Activated T-helper 9 cell treated with anti-CD3 and anti-CD28 coated beads, Interleukin-2, amount 50 U/mL, for 16 hours (primary cell): ENCODE measurements at places on chromosomes 2 and 18.
A peak's percentile ranks its signal among the peaks of the same experiment; 100 is the strongest.

DNA sequence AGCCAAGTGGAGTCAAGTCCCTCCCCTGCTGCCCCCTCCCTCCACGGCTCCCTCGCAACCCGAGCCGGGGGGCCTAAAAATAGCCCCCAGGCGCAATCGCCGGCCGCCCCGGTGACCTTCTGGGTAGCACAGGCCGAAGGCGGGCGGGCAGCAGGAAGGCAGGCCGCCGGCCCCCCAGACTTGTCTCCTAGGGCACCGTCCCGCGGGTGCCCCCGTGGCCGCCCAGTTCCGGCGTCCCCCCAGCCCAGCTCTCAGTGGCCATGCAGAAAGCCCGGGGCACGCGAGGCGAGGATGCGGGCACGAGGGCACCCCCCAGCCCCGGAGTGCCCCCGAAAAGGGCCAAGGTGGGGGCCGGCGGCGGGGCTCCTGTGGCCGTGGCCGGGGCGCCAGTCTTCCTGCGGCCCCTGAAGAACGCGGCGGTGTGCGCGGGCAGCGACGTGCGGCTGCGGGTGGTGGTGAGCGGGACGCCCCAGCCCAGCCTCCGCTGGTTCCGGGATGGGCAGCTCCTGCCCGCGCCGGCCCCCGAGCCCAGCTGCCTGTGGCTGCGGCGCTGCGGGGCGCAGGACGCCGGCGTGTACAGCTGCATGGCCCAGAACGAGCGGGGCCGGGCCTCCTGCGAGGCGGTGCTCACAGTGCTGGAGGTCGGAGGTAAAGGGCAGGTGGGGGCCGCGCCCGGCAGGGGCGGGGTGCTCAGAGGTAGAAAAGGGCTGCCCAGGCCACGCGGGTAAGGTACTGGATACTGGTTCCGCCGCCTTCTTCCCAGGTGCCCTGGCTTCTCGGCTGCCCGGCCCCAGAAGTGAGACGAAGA, at the start of gene SPEG:
Gene SPEG (plus strand): TSS at position 126 of the 808 bp plus-strand sequence. CDS start 135 bp downstream, at position 261.
- DNase-seq, result no peak

DNA sequence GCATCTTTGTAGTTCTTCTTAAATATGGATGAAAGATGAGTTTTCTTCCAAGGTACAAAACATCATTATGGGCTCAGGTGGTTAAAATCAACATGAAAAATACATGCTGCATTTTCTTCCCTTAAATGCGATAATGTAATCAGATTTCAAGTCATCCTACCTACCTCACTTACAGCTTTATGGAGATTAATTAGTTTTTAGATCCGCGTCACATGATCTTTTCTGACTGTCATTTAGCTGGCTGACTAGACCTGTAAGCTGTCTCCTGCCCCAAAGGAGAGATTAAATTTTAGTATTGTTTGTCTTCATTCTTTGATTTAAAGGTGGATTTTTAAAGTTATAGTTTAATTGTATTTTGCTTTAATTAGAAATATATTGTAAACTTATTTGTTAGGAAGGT, 678.0 kb upstream of the ZEB2 start:
- DNase-seq, result no peak

GRCh38 chr18:8937160-8938094, 165.1 kb upstream of the NDUFV2 start:
- DNase-seq, result no peak

DNA sequence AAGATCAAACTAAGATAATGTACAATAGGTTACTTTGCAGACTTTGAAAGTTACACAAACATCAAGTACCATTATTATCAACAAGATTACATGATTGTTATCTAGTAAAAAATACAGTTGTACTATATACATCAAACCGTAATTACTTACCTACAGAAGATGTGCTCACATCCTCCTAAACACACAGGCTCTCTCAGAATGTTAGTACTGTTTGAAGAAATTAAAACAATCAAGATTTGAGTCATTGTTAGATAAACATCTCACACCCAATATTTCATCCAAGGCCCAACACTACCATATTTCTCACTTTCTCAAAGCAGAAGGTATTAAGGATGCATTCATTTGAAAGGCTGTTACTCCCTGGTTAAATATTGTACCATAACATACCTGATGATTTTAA, 12.6 kb downstream of the BARD1 start:
- DNase-seq, result no peak

DNA sequence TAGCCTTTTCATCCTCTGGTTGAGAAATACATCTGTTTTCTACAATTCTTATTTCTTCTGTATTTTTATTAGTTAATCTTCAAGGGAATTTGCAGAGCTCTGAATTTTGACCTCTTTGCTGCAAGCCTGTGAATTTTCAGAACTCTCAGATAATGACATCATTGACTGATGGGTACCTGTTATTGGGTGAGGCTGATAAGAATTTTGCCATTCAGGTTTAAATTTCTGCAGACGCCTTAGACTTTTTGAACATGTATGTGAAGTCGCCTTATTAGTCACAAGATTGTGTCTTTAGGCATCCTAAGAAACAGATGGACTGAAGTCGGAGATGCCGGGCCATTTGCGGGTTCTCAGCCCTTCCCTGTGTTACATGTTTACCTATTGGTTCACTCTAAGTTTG, 82.4 kb downstream of the SPTBN1 start:
- no peak for DNase-seq

DNA sequence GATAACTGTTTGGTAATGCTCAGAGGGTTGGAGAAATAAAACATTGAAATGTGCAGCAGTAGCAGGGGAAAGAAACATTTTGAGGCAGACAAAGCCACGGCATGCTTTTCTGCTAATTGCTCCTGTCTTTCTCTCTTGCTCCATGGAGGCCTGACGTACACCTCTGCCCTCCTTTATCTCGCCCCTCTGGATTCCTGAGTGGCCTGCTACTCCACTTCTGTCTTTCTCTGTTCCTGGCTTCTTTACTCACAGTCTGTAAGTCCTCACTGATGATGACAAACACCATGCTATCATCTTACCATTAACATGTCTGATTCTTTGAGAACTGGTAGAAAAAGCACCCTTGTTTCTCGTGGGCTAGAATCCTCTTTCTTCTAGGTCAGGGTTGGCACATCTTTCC, 392.9 kb downstream of the MEIS1 start:
- DNase-seq, result no peak

DNA sequence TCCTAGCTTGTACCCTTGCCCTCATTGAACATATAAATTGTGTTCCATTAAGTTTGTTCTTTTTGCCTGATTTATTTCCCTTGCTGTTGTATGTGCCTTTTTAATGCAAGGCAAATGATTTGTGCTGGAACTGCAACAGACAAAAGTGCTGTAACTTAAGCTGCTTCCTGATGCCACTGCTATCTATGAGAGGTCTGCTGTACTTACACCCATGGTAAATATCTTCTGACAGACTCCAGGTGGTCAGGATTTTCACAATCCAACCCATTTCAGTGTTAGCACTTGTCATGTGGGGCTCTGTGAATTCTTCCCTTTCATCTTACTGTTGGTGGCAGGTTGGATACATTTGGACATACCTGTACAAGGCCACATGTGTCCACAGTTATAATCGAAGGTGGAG, 63.5 kb downstream of the ARHGAP15 start:
- DNase-seq, result no peak

DNA sequence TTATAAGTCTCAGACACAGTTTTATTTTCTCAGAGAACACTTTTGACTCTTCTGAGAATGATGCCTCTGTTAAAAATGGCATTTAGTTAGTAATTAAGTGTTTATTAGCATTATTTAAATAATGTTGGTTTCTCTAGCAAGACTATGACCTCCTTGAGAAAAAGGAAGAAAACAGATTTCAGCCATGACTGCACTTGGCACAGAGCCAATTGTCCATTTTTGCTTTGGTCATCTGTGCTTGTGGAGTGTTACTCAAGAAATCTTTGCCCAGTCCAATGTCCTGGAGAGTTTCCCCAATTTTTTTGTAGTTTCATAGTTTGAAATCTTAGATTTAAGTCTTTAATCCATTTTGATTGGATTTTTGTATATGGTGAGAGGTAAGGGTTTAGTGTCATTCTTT, 1229.4 kb upstream of the FAM98A start:
- DNase-seq, result no peak

DNA sequence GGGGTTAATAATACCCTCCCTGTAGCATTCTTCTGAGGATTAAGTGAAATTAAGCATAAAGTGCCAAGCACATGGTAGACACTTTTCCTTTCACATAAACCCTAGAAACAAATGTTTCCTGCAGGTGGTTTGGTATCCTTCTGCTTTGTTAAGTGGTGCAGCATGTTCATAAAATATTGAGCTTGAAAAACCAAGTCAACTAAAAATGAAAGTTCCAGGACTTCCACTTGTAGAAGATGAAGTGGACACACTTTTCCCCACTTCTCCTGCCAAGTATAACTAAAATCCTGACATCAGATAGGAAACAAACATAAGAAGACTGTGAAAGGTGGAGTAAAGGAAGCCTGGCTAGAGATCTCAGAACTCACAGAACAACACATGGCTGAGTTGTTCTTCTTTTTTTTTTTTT, 90.5 kb downstream of the COLEC12 start:
- no peak for DNase-seq

DNA sequence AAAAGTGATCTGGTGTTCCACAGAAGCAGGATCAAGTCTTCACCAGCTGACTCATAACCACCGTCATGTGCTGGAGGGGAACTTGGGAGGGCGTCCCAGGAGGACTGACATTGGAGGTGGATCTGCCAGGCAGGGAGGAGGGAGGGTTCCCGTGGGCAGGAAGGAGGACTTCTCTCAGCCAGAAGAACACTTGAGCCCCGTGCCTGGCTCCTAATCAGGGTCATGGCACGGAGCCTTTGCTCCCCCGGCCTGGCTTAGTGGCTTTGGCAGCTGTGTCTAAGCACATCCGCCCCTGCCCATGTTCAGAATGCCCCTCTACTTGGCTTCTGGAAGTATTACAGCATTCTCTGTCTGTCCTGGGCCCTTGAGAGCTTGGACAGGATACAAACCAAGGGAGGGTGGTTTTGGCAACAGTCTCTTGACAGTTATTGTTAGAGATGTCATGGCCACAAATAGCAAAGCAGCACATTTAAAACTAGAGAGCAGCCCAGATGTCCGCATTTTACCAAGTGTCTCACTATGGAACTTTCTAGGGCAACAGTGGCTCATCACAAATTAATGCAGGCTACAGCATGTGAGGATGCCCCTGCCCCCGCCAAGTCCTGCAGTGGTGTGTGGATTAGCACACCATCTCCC, 11.5 kb downstream of the PPP1R7 start:
- no peak for DNase-seq

- DNase-seq, result no peak
Observed at GRCh38 chr2:210593166-210593565, 36.8 kb downstream of the CPS1 start.

DNA sequence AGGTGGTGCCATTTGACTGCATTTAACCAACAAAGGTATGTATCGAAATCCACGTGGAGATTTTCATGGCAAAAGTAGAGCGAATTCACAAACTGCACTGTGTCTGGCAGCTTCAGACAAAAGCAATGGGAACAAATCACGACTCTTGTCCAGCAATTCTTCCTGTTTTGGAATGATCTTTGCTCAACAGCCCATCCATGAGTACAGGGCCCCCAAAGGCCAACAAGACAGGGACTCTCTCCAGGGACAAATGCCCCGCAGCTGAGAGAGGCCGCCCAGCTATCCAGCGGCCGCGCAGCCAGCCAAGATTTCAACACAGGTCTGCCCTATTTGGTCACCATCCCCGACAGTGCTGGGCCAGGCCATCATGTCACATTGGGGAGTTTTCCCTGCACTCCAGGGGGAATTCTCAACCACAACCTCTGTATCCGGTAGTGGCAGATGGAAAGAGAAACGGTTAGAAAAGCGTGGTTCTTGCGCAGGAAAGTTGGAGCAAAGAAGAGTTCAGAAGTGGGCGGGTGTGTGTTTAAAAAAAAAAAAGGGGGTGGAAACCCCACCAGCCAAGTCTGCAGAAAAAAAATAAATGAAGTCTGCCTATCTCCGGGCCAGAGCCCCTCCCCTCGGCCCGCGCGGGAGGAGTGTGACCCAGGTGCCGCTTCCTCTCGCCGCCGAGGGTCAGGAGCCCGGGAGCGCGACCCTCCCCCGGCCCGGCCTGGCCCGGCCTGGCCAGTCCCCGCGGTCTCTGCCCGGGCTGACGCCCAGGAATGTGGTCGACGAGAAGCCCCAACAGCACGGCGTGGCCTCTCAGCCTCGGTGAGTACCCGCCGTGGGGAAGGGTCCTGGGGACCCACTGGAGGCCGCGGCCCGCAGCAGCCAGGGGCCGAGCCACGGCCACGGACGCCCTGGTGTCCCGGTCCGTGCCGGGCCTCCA, at the start of gene GYPC:
Gene GYPC (plus strand): TSS at position 659 of the 931 bp plus-strand sequence. CDS start 106 bp downstream, at position 765.
- DNase-seq, result peak; percentile 36

- DNase-seq, result no peak
Observed at GRCh38 chr2:126106006-126106405, 550.0 kb upstream of the GYPC start.

GRCh38 chr2:120826260-120826648, 90.6 kb downstream of the GLI2 start:
- DNase-seq, result no peak

- no peak for DNase-seq
Observed at GRCh38 chr2:75729861-75730260, 19.1 kb upstream of the GCFC2 start.

- DNase-seq, result no peak
Observed at GRCh38 chr2:196980473-196980872, 54.0 kb upstream of the PGAP1 start.

- no peak for DNase-seq
Observed at GRCh38 chr2:82395531-82395930, 2063.5 kb downstream of the SUCLG1 start.

DNA sequence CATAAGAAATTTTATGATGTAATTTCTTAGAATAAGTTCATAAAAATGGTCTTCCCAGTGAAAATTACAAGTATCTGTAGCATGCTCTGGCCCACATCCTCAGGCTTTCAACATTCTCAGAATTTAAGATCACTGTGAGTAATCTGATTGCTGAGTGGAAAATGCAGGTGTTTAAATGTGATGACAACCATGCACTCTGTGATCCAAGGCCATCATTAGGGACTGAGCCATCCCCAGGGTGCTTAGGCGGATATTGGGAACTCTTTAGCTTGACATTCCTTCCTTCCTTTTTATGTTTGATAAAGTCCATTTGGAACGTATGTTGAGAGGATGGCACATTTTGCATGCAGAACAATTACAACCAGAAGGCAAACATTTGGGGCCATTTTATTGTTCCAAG, 95.5 kb downstream of the ARL4C start:
- no peak for DNase-seq

GRCh38 chr2:620004-620403, 57.2 kb downstream of the TMEM18 start:
- no peak for DNase-seq

GRCh38 chr2:26058390-26058789, 24.5 kb downstream of the RAB10 start:
- no peak for DNase-seq

- DNase-seq, result peak; percentile 13
Observed at GRCh38 chr2:460861-461260, 173.0 kb upstream of the ALKAL2 start.

- no peak for DNase-seq
Observed at GRCh38 chr2:122804494-122804893, 1049.0 kb downstream of the TSN start.

DNA sequence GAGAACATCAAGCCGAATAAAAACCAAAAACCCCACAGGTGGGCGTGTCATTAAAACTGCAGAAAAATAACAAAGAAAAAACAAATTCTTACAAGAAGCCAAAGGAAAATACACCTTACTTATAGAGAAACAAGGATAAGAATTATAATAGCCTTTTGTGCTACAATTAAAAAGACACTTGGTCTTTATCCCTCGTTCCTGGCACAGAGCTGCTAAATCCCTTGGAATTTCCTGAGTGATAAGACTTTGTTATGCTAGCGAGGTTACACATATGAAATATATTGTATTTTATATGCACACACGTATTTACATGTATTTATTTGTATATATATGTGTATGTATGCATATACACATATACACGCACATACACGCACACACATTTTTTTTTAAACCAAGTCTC, 325.3 kb upstream of the TFPI start:
- DNase-seq, result no peak
